CD4-positive, alpha-beta T cell treated with Interleukin-6 at 100 ng/mL for 8 hours (primary cell): ENCODE measurements at places on chromosomes 2 and 18.
A peak's percentile ranks its signal among the peaks of the same experiment; 100 is the strongest.

- DNase-seq = no peak
These were observed 135.0 kb downstream of the SCG2 start for GRCh38 chr2:223467196-223467595.

GRCh38 chr2:45312275-45312674 lies 298.8 kb downstream of the SRBD1 start:
- no peak for DNase-seq

DNA sequence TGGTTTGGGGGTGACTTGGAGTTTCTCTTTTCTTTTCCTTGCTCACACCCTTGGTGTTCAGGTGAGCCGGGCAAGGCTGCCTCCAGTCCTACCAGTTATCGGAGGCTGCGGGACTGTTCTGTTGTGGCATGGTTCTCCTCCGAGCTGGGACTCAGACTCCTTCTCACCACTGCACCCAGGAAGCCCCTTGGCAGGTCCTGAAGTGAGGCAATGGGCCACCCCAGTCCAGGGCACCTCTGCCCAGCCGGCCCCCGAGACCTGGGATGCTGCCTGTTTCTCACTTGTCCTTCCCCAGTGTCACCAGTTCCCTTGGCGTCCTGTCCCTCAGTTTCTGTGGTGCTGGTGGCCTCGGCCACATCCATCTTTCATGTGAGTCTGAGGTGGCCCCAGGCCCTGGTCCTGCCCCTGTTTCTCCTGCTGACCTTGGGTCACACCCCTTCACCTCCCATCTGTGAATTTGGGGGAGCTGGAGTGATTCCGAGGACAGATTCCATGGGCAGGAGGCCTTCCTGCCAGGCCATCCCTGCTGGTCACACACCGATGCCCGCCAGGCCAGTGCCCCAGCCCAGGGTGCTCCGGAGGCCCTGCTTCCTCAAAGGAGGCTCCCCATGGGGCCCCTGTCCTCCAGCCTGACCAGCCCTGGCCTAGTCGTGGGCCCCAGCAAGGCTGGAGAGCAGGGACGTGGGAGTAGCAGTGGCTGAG lies 6.6 kb upstream of the KLHL30 start:
- DNase-seq = no peak

GRCh38 chr2:149084924-149085795 lies 46.7 kb downstream of the LYPD6B start:
- no peak for DNase-seq

GRCh38 chr18:9095297-9096006 lies 7.0 kb upstream of the NDUFV2 start:
- peak; percentile 64 for DNase-seq

DNA sequence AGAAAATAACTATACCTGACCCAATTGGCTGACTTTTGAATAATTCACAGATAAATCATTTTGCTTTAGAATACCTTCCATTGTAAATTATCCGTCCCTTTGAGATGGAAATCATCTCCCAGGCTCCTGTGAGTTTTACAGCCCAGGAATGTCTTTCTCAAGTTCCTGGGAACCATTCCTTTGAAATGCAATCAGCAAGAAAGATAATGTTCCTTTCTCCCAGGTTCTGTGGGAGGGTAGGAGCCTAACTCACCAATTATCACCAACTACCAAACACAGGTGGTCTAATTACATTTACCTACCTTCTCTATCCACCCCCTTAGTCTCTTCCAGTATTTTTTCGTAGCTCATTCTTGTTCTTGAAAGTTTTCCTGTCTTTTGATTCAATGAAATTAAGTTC lies 1016.0 kb downstream of the SOCS6 start:
- no peak for DNase-seq

DNA sequence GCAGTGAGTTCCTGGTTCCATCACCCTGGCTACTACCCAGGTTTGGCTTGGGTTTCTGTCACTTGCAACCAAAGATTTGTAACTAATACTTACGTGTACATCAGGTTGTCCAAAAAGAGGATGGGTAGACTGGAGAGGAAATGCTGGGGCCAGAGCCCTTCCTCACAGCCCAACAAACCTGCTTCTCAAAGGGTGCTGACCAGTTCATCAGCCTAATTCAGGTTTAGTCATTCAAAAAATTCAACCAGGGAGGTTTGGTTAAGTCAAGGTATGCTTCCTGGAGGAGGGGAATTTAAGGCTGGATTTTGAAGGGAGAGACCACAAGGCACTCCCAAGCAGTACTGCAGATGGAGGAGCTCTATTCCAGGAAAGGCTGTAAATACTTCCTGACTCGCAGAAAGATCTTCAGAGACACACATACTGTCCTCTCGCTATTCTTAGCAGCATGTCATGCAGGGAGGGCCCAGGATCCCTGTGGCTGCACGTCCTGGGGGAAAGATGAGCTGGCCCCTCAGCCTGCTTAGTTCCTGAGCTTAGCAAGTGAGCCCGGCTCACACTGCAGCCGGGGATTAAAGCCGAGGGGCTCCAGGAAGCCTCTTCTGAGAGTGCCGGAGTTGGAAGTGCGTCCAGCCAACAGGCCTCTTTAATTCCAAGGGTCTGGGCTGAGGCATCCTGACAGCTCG lies 40.0 kb upstream of the BIN1 start:
- no peak for DNase-seq

DNA sequence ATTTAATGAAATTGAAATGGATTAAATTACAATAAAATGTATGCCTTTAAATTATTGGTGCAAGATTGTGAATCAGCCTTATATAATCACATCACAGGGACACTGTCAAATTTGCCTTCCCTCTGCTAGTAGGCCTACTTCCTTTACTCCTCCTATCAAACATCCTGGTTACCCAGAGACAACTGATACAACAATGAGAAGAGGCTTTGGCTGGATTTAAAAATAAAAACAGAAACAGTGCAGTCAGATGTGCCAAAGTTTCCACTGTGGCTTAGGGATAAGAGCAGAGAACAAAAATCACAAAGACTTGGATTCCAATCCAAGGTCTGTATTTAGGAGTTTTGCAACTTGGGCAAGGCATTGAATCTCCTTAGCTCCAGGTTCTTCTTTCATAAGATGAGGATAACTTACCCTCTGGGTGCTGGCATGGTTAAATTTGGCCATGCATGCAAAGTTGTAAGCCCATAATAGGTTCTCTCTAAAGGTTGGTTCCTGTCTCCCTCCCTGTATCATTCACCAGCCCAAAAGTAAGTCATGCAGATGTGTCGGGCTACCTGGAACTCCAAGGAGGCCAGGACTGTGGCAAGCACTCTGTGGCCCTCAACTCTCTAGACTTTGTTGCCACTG lies 99.3 kb upstream of the LRATD1 start:
- DNase-seq = no peak

DNA sequence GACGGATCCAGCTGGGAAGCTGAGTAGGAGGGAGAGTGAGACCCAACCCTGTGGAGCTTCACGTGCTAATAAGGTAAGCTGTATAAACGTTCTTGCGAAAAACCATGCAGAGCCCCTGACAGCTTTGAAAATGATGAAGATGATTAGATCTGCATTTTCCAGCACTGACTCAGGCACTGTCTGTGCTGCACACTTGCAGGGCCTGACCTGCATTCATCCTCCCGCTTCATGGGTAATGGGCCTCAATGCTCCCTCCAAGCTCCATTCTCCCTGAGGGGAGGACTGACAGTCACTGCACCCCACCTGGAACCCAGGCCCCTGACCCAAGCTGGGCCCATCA lies 205.4 kb downstream of the TMEM163 start:
- no peak for DNase-seq

DNA sequence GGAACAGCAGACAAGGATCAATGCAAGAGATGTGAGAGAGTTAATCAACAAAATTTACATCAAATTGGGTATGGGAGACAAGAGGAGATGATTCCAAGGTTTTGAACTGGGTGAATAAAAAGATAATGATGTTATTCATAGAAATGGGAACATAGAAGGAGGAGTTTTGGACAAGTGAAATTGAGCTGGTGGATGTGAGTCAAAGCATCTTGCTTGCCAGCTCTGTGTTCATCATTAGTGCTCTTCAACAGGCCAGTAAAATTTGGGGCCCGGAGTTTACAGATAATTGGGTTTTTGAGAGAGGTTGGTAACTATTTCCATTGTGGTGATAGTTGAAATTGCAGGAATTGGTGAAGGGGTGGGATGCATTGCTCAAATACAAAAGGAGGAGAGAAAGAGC lies 69.9 kb upstream of the CAVIN2 start:
- DNase-seq = no peak

DNA sequence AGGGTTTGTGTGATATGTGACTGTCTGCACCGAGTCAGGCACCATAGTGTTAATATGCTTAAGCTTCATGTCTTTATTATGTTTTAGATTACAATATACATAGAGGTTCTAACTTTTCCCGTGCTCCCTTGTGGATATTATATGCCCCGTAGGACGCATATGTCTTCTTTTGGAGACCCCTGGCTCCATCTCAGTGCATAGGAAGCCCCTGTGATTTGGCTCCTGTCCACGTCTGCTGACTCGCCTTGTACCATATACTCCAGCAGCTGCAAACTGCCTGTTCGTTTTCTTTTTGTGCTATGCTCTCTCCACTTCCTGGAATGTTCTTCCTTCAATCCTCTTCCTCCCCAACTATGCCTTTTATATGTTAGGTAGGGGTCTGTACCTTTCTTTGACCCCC lies 110.9 kb downstream of the PTRHD1 start:
- DNase-seq = no peak

DNA sequence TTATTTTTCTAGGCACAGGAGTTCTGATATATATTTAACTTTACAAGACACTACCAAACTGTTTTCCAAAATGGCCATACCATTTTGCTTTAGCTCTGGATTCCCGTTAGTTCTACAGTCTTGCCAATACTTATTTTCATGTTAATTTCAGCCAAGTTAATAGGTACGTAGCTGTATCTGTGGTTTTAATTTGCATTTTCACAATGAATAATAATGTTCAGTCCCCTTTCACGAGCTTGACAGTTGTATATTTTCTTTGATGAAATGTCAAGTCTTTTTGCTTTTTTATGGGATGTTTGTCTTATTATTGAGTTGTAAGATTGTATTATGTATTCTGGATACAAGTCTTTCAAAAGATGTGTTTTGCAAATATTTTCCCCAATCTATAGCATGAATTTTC lies 50.6 kb upstream of the GALNT5 start:
- no peak for DNase-seq

DNA sequence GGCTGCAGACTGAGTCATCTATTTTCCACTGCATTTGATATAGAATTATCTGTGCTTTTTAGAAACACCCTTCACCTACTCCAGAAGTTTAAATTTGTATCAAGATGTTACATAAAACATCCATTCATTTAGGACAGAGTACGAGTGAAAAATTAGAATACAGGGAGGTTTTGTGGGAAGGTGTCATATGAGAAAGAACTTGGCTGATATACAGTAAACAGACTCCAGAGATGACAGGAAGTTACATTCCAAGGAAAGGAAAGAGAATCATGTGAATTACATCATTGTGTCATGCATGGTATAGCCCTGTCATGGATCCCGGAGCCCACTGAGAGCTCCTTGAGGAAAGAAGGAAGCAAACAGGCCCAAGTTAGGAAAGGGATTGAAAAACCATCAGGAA lies 341.5 kb upstream of the PKDCC start:
- DNase-seq = no peak

GRCh38 chr2:224646242-224646846 lies 61.2 kb upstream of the CUL3 start:
- peak; percentile 10 for DNase-seq

DNA sequence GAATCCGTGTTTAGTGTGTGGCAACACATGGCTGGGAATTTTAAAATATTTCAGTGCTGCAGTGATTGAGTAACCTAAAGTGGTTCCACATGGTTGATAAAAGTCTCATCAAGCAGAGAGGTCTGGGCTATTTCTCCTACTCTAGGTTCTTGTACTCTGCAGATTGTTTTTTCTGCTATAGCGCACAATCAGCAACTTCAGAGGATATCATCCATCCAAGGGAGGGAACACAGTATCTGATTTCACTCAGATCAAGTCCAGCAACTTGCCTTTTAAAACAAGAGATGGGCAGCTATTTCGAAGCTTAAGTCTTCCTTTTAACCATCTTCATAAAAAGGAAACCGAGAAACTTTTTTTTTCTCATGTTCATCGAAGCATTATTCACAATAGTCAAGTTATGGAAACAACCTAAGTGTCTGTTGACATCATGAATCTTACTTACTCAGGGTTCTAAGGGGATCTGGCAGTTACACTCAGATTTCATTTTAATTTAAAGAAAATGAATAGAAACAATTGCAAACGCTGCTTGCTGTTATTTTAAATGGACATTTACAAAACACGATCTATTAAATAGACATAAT lies 172.7 kb upstream of the TRIB2 start:
- DNase-seq = no peak

DNA sequence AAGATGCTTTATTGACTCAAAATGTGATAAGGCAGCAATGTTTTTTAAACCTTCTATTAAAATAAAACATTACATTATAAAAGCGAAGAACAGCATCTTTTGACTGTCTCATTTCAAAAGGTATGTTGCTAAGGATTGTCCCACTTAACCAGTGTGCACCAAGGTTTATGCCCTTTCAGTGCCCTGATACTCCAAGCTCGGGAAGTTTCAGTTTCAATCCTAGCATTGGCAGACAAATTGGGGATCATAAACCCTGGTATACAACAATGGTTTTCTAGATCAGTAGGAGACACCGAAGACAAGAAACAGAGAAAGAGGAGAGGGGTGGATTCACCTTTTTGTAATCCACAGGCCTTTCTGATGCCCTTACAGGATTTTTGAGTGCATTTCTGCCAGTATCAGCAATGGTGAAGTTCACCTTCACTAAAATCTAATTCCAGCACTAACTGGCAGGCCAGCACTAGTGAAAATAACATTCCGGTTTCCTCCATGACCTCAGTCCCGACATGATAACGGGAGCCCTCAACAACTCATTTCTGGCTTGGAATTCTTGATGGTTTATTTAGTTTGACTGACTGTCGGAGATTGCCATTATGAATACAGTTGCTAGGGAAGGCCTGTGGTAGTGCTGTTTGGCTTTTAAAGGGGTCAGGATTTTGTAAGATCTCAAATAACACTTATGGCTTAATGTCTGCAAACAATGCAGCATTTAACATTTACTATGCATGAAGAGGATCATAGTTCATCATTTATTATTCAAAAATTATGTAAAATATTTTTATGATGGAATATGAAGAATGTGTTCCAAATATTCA lies 33.3 kb upstream of the FIGN start:
- DNase-seq = no peak

- no peak for DNase-seq
These were observed 4.0 kb downstream of the NRXN1 start for GRCh38 chr2:51027968-51028367.

- no peak for DNase-seq
These were observed 984 bp downstream of the CCDC88A start for GRCh38 chr2:55418512-55419232.

DNA sequence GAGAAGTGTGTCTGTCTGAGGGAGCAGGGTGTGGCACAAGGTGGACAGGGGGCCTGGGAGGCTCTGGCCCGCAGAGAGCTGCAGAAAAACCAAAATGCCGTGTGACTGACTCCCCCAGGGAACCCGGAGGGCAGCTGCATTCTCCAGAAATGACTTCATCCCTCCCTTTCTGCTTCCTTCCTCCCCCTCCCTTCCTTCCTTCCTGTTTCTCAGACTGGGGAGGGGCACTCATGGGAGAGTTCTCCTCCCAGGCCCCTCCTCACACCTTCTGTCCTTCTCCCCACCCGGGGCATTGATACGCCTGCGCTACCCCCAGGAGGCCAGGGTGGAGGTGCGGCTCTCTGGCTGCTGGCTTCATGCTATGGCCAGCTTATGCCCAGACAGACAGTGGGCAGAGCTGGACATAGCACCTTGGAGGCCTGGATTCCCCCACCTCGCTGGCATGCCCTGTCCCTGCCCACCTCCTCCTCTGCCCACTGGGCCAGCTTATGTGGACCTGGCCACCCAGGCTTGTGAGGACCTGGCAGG lies 8.2 kb upstream of the GPR17 start:
- peak; percentile 17 for DNase-seq
